ENCODE measurements at places on chromosomes 1 and 21.

- no peak for DNase-seq
These were observed 82.9 kb downstream of the GALNT2 start for GRCh38 chr1:230149751-230150584.

GRCh38 chr1:100631015-100631551 lies 88.5 kb upstream of the VCAM1 start:
- no peak for DNase-seq

DNA sequence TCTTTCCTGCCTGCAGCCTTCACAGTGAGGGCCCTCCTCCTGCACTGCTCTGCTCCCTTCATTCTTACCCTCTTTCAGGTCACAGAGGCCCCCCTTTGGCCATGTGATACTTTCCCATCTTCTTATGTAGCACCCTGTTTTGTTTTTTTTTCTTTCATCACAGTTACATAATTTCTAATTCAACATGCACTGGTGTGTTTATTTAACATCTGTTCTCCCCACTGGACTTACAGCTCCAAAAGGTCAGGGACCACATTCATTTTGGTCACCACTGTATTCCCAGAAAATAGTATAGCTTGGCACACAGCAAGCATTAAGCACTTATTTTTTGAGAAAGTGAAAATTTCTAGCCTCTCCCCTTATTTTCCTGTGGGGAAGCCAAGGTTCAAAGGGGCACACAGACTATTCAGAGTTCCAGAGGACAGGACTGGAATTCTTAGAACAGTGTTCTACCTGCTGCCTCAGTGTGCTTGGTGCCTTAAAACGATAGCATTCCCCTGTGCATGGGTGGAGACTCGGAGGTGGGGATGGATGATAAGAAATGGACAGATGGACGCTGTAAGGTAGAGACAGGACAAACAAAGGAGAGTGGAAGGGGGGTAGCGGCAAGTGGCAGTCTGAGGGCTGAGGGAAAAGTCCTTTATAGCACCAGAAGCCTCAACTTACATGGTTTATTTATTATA lies 5.3 kb downstream of the DENND2D start:
- no peak for DNase-seq

DNA sequence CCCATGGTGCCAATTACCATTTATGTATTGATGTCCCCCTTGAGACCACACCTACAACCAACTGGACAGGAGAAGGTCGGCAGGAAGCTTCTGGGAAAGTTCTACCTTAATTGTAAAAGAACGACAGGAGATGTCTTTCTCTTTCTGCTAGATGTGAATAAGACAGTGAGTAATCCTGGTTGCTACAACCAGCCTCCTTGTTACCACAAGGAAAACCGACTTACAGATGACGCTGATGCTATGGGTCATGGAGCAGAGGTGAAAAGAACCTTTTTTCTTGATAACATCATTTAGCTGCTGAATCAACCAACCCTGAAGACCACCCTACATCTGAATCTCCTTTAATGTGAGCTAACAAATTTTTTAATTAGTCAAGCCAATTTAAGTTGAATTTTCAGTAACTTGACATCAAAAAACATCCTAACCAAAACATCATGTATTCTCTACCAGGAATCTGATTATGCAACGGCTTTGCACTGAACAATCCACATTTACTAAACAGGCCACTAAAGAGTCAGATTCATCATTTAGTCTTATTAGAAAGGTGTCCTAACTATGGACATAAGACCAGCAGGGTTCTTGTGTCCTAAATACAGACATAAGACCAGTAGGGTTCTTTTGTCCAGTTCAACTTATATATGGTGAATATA lies 23.0 kb downstream of the RGS2 start:
- DNase-seq = no peak

- no peak for DNase-seq
These were observed 4.3 kb upstream of the LRP8 start for GRCh38 chr1:53332186-53332564.

GRCh38 chr21:27024971-27025370 lies 58.1 kb upstream of the ADAMTS5 start:
- DNase-seq = no peak

GRCh38 chr1:32992489-32993323 lies 28.1 kb upstream of the RNF19B start:
- peak; percentile 31 for DNase-seq

DNA sequence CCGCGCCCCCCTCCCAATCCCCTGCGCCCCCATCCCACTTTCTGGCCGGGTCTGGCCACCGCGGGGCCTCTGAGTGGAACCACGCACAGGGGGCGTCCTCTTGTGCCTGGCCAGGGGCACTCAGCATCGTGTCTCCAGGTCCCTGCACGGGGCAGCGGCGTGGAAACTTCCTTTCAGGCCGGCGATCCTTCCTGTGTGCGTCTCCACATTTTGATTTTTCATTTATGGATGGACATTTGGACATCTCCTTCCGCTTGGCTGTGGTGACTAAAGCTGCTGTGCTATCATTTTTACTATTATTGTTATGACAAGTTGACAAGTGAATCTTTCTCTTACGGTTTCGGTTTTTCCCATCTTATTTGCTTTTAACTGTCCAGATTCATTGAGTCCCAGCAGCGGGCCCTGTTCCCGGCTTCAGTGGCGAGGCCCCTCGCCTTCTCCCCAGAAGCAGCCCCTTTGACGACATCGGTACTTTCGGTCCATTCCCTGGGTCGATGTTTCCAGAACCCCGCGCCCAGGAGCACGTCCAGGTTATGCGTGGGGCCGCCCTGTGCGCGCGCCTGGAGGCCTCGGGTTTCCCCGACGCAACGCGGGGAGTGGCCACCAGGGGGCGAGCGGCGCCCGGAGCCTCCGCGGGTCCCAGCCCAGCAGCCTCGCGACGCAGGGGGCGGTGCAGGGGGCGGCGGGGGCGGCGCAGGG lies 12.4 kb upstream of the SLC19A1 start:
- no peak for DNase-seq

DNA sequence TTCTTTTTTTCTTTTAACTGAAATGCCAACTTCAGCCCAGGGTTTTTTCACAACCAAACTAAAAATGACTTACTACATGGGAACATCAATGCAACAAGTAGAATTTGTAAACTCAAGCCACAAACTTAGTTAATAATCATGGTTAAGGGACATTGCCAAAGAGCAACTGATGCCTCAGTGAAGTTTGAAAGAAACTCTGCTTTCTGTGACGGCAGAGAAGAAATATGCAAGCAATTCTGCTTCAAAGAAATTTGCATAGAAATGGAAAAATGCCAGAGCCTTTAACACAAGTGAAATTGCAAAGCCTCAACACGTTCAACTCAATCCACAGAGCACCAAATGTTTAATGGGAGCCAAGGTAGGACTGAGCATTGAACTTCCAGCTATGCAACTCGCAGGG lies 5.0 kb upstream of the CHD5 start:
- no peak for DNase-seq

DNA sequence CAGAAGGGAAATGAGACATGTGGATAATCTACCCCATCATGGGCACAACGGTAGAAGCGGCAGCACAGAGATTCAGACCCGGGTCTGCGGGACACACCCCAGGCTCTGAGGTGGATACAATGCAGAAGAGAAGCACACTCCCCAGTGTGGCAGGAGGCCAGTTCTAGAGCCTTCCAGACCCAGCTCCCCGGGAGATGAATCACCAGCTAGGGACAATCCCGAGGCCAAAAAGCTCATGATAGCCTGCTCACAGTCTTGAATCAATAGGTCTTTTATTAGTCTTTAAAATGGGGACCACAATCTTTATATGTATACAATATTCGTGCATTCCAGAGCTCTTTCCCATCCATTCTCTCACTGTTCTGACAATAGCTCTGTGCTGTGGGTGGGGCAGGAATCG lies 57.3 kb upstream of the DIRAS3 start:
- DNase-seq = no peak

- DNase-seq = no peak
These were observed 665 bp downstream of the EFHD2 start for GRCh38 chr1:15410223-15410883.

DNA sequence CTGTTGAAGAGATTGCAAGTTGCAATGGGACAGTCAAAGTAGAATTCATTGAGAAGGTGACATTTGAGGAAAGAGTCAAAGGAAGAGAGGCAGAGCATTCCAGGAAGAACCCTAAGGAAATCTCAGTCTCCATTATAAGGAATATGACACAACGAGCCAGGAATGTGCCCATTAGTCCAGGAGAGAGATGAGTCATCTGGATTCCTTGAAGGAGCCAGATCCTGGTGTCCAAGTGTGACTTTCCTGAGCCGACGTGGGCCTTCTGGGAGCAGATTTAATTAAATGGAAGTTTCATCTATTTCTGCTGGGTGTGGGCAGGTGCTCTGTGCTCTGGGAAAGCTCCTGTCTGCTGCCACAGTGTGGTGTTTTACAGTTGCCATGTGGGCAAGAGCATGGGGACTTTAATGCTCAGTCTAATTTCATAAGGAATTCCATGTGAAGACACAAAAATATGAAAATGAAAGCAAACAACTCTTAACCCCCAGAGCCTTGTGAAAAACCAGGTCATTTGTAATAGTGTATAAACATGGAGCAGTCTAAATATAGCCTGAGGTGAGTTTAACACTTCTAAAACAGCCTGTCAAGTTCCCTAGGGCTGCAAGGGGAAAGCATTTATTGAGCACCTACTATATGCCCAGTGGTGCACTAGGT lies 111.4 kb upstream of the ARTN start:
- DNase-seq = peak; percentile 23

DNA sequence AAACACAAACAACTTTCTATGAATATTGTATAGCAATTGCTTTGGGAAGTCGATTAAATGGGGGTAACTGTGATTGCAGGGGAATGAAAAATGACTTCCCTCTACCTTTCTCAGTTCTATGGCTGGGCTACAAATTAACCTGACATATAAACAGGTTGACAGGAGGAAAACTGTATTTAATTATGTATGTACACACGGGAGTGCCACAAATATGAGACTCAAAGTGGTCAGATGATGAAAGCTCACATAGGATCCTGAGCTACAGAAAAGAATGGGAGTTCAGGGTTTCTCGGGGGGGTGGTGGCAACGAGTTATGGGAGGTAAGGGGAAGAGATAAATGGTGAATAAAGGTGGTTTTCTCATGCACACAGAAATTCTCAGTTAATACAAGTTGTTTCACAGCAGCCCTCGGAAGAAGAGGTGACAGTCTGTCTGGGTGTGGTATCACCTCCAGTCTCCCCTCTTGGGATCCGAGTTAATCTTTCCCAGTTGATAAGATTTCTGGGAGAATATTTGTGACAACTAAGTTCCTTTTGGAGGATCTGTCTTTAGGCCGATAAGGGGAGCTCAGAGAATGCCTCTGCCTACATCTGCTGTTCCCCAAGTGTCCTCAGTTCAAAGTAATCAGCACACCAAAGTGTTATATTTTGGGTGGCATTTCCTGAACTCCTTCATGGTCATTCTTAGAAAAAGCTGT lies 26.3 kb downstream of the GADD45A start:
- no peak for DNase-seq

- DNase-seq = no peak
These were observed 12.0 kb downstream of the SLAMF8 start for GRCh38 chr1:159838715-159839114.

- DNase-seq = no peak
These were observed 769 bp downstream of the GPSM2 start for GRCh38 chr1:108877348-108878159.

DNA sequence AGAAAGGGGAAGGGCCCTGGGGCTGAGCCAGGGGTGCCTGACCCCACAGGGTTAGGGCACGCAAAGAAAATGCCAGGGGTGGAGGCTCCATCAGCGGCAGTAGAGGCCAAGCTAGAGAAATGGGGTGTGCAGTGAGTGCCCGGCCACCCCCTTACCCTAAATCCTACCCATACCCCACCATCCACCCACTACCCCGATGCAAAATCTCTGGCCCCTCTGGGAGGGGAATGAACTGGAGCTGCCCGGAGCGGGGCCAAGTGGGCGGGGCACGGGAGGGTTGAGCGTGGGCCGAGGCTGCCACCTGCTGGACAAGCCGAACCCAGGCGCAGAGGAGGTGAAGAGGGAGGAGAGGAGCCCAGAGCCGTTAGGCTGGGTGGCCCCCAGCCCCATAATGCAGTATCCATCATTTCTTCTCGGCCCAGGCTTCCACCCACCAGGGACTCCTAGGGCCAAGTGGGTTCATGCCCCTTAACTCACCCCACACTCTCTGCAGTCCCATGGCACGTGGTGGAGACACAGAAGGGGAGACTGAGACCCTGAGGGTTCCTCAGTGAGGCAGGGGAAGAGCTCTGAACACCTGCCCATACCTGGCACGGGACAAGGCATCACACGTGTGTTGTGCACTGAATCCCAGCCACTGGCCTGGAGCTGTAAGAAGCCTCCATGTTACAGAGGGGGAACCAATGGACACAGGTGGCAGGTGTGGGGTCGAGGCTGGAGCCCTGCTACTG lies 1.4 kb upstream of the C1QC start:
- DNase-seq = peak; percentile 25

DNA sequence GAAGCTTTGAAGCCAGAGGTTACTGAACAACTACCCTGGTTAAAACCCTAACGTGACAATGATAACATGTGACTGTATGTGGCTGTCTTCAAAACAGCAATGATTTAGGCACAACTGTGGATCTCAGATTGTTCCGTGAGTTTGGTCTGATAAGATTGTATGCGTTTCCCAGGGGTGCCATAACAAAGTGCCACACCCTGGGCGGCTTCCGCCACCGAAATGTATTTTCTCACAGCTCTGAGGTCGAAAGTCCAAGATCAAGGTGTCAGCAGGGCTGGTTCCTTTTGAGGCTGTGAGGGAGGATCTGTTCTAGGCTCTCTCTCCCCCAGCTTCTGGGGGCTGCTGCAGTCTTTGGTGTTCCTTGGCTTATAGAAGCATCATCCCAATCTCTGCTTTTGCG lies 29.5 kb upstream of the ERG start:
- no peak for DNase-seq

- DNase-seq = no peak
These were observed 75.1 kb downstream of the PHTF1 start for GRCh38 chr1:113684153-113684541.

DNA sequence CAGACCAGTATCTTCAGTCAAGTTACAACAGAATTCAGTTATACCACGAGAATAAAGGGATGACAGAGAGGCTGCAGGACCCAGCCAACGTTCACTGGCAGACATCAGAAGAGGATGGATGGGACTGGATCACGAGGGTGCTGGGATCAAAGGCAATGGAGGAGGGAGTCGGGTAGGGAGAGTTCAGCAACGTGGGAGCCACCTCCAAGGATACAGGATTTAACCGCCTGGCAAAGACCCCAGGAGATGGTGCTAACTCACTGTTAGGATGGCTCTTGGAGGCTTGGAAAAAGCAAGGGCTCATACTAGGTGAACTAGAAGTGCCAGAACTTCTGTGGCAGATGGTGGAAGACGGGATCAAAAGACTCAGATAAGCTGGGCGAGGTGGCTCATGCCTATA lies 99.1 kb upstream of the DISP3 start:
- no peak for DNase-seq

- no peak for DNase-seq
These were observed at the start of gene SYCP1 for GRCh38 chr1:114854693-114855320. Gene SYCP1, plus strand, starts transcription at chr1:114854863. Its CDS starts 602 bp downstream, at chr1:114855465.

GRCh38 chr1:69191335-69191734 lies 376.4 kb upstream of the LRRC7 start:
- DNase-seq = no peak

DNA sequence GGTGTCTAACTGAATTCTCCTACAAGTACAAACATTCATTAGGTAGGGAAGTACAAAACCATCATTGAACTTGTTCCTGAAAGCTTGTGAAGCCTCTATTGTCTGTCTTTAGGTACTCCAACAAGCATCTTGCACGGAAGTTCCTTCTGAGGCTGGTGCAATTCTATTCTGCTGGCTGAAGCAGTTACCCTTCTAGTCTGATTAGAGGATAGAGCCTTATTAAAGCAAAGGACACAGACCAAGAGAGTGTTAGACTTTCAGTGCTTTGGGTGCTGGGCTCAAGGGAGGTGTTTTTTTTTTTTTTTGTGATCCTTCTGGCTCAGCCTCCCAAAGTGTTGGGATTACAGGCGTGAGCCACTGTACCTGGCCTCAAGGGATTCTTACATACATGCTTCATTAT lies 43.8 kb downstream of the HHAT start:
- DNase-seq = no peak

GRCh38 chr1:235648954-235649367 lies 623 bp downstream of the GNG4 start:
- no peak for DNase-seq

Measured in thoracic aorta (tissue), 2 donors.